ENCODE measurements at places on chromosomes 5 and 9.

- peak; percentile 61 for DNase-seq
These were observed 15.1 kb downstream of the IFNA1 start for GRCh38 chr9:21455320-21455719.

GRCh38 chr5:157509587-157509986, 49.6 kb downstream of the NIPAL4 start:
- DNase-seq: no peak

- DNase-seq: peak; percentile 68
These were observed 49.9 kb upstream of the PPP2CA start for GRCh38 chr5:134275822-134276221.

- DNase-seq: no peak
These were observed 1.3 kb upstream of the HABP4 start for GRCh38 chr9:96448546-96449170.

DNA sequence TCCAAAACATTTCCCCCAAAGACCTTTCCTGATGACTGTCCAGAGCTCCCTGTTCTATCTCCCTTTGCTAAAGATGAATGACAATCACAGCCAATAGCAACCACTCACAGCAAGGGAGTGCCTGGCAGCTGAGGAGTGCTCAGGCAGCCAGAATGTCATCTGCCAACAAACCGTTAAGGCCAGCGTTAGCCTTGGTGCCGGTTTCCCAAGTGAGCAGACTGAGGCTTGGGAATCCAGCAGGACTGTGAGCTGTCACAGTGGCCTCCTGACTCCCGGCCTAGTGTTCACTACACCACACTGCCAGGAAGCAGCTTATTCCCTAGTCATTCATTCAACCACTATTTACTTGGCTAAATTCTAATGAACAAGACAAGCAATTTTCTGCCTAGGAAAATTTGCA, 24.7 kb downstream of the STK10 start:
- DNase-seq: no peak

DNA sequence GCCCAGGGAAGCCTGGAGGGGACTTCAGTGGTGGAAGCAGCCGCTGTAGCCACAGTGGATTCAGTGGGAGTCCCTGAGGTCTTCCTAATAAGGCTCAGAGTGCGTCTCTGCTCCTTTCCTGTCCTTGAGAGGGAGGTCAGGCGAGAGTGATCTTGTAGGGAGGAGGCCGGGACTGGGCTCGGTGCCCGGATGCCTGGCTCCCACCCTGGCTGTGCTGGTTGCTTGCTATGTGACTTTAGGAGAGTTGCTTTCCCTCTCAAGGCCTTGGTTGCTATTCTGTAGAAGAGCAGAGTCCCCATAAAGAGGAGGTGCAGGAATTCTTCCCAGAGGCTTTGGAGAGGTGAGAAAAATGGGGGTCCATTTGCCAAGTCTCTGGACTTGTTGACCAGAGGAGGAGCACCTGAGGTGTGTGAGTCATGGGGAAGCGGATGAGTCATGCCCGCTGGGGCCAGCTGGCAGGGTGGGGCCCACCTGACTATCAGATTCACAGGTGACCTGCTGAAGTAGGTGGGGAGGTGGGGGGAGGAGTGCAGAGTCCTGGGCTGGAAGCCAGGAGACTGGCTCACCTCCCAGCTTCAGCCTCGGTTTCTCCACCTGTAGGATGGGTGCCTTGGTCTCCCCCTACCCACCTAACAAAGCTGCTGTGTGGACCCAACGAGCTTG, 13.8 kb downstream of the GSN start:
- DNase-seq: peak; percentile 99

GRCh38 chr5:1507961-1508658, 15.7 kb downstream of the LPCAT1 start:
- no peak for DNase-seq

DNA sequence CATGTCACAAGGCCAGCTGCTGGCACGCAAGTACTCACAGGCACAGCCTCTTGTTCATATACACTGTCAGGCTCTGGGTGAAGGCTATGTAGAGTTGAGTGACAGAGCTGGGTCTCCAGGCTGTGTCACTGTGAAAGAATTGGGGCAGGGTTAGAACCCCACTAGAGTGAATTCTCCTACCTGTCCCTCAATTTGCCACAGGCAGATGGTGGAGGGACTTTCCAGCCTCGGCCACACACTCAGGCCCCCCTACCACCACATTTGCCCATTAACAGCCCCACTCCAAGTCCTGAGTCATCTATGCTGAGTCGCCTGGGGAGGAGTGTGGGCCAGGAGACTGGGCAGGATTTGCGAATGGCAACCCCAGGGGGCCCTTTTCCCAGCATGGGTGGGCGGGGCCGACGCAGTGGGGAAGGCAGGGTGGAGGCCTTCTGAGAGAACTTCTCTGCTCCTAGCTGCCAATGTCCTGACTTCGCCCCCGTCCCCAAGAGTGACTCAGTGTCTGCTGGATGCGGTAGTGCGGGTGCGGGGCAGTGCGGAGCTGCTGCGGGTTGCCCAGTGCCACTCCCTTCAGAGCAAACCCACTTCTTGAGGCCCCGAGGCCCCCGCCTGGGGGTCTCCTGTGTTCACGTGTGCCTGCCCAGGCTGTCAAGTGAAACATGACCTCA, 50.3 kb upstream of the PSD2 start:
- DNase-seq: peak; percentile 59

GRCh38 chr5:13553896-13554295, 390.6 kb downstream of the DNAH5 start:
- peak; percentile 30 for DNase-seq

DNA sequence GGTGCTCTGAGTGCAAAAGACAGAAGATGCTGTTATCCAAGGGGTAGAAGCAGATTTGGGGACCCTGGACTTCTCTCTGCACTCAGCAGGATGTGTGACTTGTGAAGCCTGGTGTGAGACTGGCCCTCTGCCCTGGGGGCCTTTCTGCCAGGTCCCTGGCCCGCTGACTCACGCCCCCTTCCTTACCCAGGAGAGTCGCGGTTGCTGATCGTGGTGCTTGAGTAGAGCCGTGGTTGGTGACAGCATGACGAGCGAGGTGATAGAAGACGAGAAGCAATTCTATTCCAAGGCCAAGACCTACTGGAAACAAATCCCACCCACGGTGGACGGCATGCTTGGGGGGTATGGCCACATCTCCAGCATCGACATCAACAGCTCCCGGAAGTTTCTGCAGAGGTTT, 6.5 kb downstream of the NTMT1 start:
- DNase-seq: no peak

DNA sequence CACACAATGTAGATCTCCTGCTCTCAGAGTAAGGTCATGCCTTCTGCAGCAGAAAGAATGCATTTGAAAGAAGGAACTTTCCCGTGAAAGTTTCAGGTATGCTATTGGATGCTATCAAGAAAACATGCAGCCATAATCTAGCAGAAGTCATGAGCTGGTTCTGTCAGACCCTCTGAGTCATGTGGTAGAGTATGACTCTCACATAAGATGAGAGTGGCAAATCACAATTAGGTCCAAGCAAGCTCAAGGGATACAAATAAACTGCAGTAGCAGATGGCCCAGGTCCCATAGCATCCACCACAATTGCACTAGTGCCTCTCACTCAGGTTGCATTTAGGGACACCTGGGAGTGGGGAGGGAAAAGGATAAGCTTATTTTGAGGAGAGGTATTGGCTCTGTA, 292.8 kb downstream of the ASTN2 start:
- DNase-seq: no peak

DNA sequence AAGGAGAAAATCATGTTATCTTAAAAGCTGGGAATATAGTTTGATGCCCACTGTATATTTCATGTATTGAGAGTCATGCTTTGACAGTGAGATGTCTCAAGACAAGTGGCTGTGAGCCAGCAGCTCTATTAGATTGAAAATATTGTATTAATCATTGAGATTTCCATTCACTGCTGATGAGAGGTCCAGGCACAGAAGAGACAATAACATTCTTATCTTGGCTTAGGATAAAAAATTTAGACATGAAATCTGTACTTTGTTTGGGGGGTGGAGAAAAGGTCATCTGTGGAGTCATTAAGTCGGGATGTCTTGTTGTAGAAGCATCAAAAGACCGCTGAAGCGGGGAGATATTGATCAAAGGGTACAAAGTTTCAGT, 97.9 kb upstream of the EQTN start:
- no peak for DNase-seq

DNA sequence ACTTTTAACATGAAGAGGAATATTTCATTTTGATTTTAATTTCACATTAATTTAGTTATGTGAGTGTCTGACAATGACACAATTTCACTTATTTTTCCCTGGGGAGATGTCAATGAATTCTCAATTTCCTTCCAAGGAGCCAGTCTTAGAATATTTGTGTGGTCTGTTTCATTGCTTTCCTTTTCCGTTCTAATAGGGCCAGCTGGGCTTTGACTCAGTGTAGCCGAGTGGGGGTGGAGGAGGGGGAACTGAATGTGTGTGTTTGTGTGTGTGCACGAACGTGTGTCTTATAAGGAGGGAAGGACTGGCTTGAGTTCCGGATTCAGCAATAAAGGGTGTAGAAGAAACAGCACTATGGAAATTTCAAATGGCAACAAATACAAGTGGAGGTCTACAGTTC, 100.0 kb downstream of the BASP1 start:
- no peak for DNase-seq

GRCh38 chr5:119742311-119742710, 113.0 kb downstream of the FAM170A start:
- no peak for DNase-seq

DNA sequence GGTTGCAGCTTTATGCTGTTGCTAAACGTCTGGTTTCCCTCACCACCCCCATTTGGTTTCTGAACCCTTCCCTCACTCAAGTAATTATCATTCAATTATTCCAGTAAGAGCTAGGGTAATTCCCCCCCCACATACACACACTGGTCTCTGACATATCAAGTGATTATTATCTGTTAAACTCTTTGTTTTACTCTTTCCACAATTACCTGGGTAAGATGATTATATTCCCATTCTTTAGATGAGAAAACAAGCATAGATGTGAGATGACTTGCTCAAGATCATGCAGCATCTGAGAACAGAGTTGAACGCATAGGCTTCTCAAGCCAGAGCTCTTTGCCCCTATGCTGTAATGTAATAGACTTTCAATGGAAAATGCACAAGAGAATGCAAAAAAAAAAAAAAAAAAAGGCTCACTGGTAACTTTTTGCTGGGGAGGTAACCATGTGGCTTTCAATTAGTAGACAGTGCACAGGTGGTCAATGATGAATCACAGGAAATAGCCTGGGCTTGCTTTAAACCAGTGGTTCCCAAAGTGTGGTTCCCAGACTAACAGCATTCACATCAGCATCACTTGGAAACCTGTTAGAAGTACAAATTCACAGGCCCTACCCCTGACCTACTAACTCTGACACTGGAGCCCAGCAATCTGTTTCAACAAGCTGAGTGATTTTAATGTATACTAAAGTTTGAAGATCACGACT, 87.6 kb downstream of the PIK3R1 start:
- DNase-seq: peak; percentile 10

- DNase-seq: no peak
These were observed 436 bp upstream of the EMB start for GRCh38 chr5:50441493-50441955.

- DNase-seq: peak; percentile 71
These were observed 48.8 kb downstream of the POC5 start for GRCh38 chr5:75668445-75668844.

DNA sequence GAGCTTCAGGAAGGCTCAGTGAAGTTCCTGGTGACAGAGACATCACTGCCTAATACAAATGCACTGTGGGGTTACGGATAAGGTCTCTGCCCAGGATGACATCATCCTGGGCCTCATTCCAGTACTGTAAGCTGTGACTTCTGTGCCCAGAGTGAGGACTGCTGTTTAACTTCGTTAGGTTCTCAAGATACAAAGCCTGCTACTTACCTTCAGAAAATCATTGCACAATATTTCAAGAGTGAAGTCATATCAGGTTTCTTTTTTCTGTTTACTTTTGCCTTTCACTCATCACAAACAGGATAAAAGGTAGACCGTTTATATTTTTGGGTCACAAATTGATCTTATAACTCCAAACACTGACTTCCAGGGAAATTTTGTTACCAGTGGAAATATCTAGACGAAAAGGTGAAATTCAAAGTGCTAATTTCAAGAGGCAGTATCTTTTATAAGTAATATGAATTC, 241.2 kb downstream of the PIK3R1 start:
- peak; percentile 86 for DNase-seq

GRCh38 chr9:126490214-126490631, 123.5 kb upstream of the LMX1B start:
- DNase-seq: peak; percentile 40

DNA sequence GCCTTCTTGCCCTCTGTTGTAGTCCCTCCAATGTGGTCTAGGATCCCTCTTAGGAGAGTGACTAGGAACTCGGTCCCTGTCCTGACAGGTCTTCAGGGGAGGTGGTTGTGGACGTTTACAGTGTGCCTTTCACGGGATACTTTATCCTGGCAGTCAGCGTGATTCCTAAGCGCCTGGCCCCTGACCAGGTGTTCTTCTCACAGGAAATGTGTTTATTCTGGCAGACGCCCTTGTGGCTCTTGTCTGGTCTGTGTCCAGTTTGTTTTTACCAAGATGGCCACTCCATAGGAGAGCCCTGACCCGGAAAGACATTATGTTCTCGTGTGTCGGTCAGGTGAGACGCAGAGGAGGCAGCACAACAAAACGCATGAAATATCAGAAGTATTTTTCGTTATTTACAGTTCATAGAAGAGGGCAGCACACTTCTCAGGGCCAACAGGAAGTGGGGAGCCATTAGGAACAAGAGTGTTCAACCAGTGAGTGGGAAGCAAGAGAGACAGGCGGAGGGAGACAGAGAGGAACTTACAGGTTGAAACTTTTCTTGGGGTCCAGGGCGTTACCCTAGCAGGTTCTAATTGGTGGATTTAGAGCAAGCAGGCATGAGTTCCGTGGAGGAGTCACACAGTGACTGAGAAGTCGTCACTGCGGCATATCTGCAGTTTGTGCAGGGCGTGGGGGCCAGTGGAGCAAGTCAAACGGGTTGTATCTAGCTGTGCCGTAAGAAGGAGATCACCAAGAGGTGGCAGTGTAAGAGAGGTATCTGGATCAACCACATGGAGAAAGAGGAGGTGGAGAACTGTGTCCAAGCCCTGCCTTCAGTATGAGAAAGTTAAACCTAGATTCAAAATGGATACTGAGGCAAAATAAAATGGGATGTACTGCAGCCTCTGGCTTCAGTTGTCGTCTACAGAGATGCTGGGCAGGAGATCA, 412.9 kb downstream of the ZSWIM6 start:
- peak; percentile 62 for DNase-seq

- no peak for DNase-seq
These were observed 150.9 kb downstream of the RASEF start for GRCh38 chr9:82911996-82912395.

- peak; percentile 97 for DNase-seq
These were observed 18.1 kb upstream of the SSBP2 start for GRCh38 chr5:81768935-81769452.
